ENCODE measurements at places on chromosomes 7 and 10.

DNA sequence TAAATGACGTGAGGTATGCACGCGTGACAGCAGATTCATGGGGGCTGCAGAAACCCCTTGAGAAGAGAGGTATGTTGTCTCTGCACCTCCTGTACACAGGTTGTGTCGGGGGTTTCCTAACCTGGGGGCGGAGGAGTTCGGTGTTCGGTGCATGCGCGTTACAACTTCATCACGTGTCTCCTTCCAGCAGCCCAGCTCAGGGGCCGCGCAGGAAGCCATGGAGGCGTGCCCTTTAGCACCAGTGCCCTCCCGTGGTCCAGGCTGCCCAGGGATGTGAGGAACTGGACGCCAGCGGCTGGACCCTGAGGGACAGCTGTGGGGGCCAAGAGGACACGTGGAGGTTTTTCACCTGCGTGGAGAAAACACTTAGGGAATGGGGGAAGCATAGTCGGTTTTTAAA, 186.4 kb downstream of the EBF3 start:
- no peak for DNase-seq

DNA sequence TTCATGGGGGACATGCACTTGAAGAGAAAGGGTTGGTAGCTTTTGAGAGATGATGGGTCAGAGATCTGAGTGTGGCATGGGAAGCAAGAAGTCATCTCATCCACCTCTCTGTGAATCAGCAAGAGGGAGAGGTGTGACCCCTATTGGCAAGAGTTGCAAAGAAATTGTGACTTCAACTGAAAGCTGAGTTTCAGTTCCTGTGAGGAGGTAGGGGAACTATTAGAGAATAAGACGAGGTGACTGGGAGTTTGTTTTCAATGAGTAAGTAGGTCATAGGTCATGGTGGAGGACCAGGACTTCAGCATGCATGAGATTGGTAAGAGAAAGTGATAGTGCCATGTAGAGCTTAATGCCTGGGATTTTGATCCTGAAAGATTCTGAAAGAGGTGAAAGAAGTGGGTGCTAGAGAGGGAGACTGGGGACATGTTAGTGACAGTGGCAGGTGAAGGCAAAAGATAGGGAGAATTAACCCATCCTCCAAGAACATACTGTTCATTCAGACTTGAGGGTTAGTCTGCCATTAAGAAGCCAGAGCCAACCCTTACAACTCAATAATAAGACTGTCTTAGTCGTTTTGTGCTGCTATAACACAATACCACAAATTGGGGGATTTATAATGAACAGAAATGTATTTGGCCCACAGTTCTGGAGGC, 75.5 kb upstream of the CAPZA2 start:
- DNase-seq = peak; percentile 64

DNA sequence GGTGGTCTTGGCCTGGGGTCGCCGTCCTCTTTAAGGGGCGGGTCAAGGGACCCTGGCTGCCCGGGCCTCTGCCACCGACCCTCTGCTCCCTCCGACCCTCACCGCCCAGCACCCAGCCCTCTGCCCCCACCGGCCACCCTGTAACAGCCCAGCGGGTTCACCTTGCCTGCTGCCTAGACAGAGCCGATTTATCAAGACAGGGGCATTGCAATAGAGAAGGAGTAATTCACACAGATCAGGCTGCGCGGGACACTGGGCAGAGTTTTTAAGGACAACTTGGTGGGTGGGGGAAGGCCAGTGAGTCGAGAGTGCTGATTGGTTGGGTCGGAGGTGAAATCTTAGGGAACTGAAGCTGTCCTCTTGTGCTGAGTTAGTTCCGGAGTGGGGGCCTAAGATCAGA, 779 bp upstream of the ADCK2 start:
- no peak for DNase-seq

DNA sequence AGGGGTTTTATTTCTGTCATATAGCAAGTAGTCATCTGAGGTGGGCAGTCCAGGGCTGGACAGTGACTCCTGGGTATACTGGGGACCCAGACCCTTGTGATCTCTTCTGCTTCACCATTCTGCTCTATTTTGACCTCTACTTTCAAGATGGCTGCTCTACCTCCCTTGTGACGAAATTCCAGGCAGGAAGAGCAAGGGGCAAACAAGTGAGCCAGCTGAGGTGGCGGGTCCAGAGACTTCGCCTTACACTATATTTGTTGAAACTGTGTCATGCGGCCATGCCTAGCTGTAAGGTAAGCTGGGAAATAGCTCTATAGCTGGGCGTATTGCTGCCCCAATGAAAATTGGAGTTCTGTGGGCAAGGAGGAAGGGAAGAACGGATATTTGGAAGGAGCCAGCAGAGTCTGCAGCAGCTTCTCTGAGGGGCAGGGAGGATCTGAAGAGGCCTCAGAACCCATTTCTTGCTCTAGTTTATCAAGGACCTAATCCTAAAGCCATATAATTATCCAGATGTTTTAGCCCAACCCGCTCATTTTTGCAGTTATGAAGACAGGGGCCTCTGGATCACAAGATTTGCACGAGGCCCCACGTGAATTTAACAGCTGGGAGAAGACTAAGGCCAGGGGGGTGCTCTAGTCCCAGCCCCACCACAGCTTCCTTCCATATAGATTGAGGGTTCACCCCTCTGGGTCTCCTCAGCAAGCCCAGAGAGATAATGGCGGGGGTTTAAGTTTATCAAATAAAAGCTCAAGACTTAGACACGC, 7.7 kb upstream of the CPA1 start:
- no peak for DNase-seq

DNA sequence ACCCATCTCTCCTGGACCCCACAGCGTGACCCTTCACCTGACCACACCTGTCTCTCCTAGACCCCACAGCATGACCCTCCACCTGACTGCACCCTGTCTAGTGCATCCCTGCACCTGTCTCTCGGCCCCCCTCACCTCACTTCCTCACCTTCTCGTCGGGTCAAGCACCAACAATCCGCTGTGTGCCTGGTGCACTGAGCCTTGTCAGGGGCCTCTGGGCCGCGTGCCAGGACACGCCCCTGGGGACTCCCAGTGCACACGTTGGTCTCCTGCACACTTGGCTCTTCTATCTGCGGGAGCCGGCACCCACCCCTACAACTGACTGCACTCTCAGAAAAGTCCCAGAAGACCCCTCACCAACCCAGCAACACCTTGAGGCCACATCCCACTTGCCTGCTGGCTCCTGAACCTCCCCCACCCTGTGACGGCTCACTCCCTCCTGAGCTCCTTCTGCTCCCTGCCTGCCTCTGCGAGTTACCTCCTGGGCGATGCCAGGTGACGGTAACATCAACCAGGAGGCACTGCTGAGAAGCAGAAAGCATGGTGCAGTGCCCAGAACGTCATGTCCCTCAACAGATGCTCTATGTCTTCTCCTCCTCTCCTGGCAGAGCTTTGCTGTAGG, 147.6 kb downstream of the DIP2C start:
- peak; percentile 60 for DNase-seq

- DNase-seq = peak; percentile 56
Observed at GRCh38 chr7:34133983-34134782, 228.8 kb downstream of the BMPER start.

GRCh38 chr10:97574374-97575126, 2.0 kb downstream of the ANKRD2 start:
- DNase-seq = peak; percentile 83

- no peak for DNase-seq
Observed at GRCh38 chr7:130305433-130306042, 12.6 kb downstream of the CPA4 start.

- no peak for DNase-seq
Observed at GRCh38 chr7:5780801-5781496, 514 bp downstream of the RNF216 start.

DNA sequence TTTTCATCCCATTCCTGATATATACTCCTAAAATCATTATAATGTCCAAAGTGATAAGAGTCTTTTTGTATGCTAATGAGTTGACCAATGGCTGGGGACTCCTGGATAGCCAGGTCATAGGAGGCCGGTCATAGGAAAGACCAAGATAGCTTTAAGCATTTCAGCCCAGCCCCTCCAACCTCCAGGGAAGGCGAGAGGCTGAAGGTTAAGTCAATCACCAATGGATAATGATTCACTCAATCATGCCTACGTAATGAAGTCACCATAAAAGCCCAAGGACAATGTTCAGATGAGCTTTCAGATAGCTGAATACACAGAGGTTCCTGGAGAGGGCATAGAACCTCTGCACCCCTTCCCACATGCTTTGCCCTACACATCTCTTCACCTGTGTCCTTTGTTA, 75.7 kb downstream of the VWDE start:
- DNase-seq = no peak

GRCh38 chr7:128954150-128954549, 16.4 kb downstream of the IRF5 start:
- no peak for DNase-seq

DNA sequence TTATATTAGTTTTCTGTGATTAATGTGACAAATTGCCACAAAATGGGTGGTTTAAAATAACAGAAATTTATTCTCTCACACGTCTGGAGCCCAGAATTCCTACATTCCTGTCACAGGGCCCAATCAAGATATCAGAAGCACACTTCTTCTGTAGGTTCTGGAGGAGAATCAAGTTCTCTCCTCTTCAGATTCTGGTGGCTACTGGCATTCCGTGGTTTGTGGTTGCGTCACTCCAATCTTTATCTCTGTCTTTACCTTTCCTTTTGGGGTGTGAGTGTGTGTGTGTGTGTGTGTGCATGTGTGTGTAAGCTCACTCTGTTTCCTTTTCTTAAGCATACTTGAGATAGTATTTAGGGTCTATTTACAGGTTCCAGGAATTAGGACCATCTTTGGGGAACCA, 115.5 kb upstream of the DKK1 start:
- DNase-seq = no peak

- no peak for DNase-seq
Observed at GRCh38 chr7:25762511-25763462, 389.2 kb upstream of the NFE2L3 start.

DNA sequence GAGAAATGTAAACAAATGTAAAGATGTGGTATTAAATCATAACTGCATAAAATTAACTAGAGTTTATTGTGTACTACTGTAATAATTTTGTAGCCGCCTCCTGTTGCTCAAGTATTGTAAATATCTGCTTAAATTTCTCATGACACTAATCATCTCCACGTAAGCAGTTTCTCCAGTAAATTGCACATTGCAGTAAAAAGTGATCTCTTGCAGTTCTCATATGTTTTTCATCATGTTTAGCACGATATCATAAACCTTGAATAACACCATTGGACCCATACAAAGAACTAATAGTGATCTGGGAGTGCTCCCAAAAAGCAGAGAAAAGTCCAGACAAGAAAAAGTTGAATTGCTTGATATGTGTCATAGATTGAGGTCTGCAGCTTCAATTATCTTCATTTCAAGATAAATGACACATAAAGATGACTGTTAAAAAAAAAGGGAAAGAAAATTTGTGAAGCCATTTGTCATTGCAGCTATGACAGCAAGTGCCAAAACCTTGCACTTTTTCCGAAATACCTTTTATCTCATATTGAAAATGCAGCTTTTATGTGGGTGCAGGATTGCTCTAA, 15.3 kb downstream of the LIPA start:
- DNase-seq = no peak

- no peak for DNase-seq
Observed at GRCh38 chr7:22700559-22701002, 26.4 kb upstream of the IL6 start.

DNA sequence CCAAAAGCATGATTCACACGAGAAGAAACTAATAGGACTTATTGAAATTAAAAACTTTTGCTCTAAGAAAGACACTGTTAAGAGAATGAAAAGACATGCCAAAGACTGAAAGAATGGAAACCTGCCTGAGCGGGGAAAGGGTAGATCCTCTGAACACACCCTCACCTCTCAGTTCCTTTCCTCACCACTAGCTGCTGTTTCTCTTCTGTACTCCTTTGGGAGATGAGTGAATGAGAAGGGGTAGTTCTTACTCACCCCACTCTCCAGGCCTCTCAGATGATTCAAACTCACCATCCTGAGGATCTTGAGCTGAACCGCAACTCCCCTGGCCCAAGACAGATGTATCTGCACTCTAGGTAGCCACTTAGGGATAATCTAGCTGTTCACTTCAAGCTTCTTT, 41.9 kb downstream of the IQUB start:
- no peak for DNase-seq

- no peak for DNase-seq
Observed at GRCh38 chr7:26393818-26394217, 102.2 kb downstream of the SNX10 start.

GRCh38 chr7:511476-512145, 8.0 kb downstream of the PDGFA start:
- no peak for DNase-seq

DNA sequence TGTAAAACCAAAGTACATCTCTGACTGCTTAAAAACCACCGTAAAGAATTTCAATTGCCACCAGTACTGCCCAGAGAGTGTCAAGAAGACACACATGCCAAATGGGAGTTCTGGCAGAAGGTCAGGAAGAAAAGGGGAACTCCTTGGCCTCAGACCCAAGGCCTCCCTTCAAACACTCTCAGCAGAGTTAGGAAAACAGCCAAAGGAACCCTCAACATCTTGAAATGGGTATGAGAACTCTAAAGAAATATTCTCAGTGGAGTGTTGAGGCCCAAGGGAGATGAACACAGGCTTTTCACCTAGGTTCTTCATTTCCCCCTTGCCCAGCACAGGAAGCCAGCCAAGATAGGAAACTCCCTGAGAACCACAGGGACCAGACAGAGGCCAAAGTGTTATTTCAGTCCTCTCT, 96.1 kb upstream of the ASAH2 start:
- DNase-seq = no peak

GRCh38 chr10:129605266-129605985, 138.4 kb downstream of the MGMT start:
- DNase-seq = peak; percentile 22

DNA sequence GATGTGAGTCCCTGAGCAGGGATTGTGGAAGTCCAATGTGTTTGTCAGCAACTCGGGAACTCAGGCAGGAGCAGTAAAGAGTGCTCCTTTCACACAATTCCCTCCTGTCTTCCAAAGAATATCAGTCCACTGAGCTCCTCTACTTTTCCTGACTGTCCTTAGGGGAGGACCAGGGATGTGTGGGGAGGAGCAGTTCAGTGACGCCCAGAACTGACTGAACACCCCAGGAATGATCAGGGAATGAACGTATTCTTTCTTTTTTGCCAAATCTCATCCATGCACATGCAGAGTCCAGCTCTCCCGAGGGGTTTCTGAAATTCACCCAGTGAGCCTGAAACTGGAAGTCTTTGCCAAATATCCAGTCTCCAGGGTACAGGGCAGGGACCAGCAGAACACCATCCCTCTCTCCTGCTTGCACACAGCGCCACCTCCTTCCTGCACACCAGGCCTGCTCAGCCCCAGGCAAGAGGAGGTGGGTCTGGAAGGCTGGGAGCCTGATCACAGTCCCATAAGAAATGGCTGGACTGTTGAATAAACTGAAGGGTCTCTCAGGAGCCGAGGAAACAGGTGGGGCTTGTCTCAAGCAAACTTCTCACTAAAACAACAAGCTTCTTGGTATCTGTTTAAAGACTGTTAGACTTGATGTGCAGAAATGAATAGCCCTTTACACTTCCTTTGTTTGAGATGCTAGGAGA, 294.7 kb downstream of the C7orf25 start:
- DNase-seq = no peak
